ENCODE measurements at places on chromosomes 13 and 19.

DNA sequence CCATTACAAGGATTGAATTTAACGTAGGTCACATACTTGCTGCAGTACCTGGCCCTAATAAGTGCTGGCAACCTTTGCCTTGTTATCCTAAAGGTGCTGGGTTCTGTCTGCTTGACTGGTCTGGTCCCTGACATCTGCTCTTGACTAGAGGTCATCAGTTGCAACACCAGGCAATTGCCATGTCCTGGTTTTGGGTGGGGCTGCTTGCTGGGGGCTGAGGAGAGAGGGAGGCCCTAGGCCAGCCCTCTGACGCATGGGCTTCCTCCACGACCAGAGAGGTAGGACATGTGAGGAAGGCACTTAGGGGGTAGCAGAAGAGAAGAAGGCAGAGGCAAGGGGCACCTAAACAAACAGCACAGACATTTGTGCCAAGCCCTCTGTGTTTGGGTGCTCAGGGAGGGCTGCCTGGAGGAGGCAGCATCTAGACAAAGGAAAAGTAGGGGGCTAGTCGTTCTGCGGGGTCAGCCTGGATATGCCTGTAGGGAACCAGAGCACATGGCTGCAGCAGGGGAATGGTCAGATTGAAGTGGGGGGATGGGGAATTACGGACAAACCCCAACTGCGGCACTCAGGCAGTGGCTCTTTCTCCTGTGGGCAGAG is 21.7 kb downstream of the VSTM2B start:
- DNase-seq, result no peak

DNA sequence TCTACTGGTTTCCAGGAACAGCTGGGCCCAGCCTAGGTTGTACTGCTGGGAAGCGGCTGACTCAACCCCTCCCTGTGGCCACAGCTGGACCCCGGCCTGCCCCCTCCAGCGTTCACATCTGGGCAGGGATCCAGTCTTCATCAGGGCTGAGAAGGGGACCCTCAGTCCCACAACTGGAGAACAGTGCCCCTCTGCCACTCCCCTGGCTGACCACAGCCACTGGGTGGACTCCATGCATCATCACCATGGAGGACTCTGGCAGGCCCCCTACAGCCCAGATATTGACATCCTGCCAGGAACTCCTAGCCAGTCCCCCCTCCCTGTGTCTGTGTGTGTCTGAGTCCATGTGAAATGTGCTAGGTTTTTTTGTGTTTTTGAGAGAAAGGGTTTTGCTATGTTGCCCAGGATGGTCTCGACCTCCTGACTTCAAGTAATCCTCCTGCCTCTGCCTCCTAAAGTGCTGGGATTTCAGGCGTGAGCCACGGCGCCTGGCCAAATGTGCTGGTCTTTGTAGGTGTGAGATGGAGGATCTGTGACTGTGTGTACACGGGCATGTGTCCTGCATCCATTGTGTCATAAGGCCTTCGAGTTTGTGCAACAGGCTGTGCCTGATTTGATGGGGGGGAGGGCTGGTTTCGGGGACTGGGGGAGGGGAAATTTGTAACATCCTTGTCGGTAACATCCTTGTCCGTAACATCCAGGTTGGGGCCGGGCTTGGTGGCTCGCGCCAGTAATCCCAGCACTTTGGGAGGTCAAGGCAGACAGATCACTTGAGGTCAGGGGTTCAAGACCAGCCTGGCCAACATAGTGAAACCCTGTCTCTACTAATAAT is 4.0 kb upstream of the HOOK2 start:
- DNase-seq, result no peak

GRCh38 chr19:33810821-33811220 is 14.2 kb downstream of the KCTD15 start:
- no peak for DNase-seq

DNA sequence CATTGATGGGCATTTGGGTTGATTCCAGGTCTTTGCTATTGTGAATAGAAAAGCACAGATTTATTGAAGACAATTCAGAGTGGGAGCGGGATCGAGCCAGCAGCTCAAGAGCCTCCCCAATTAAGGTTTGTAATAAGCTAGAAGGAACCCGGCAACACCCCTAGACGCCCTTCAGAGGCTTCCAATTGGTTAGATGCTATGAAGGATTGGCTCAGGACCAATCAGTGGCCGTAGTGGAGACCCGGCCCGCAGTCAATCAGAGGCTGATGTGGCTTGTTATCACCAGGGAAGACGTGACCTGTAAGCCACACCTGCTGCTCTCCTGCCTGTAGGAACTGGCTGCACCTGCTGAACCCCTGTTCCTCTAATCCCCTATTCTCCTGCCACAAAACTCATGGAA is 14.6 kb downstream of the SIGLEC11 start:
- no peak for DNase-seq

- no peak for DNase-seq
Measured at GRCh38 chr19:9205501-9206113, 13.8 kb downstream of the OR7D4 start.

DNA sequence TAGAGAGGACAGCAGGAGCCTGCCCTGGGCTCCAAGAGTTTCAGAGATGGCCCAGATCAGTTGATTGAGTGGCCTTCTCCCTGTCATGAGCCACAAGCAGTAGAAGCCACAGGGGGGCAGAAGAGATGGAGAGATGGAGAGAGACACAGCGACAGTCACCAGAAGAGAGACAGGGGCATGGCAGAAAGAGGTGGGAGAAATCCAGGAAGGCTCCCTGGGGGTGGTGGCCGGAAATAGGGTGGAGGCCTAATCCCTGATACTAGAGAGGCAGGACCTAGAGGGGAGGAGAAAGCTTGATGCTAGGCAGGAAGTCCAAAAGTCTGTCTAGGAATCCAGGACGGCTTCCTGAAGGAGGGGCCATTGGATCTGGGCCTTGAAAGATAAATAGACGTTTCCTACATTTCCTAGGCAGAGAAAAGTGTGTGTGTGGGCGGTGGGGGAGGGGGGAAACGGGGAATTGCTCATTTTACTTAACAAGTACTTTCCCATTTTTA is 9.6 kb upstream of the TPM4 start:
- no peak for DNase-seq

GRCh38 chr19:45179072-45179891 is 698 bp downstream of the BLOC1S3 start:
- DNase-seq, result no peak

Data from cerebellar nuclear complex (tissue), 1 donor.